ENCODE measurements at places on chromosomes 16 and 17. TPM values are rescaled to one million over a fixed set of nuclear protein-coding genes. Genes with fewer than 3 reads are reported as not detected.

Gene MT4
- polyA plus RNA-seq = not detected

Gene CLEC19A
- not detected for polyA plus RNA-seq

Gene EVPL
- 0.02 TPM for polyA plus RNA-seq

Gene JPH3
- polyA plus RNA-seq = 1.4 TPM

Gene TCAP
- 13.4 TPM for polyA plus RNA-seq

Gene FSCN2
- 0.51 TPM for polyA plus RNA-seq

Gene FOXF1
- polyA plus RNA-seq = 0.07 TPM

Gene NACA2
- not detected for polyA plus RNA-seq

Gene TBC1D3K
- 0.24 TPM for polyA plus RNA-seq

Gene MRM3
- 12.9 TPM for polyA plus RNA-seq

DNA sequence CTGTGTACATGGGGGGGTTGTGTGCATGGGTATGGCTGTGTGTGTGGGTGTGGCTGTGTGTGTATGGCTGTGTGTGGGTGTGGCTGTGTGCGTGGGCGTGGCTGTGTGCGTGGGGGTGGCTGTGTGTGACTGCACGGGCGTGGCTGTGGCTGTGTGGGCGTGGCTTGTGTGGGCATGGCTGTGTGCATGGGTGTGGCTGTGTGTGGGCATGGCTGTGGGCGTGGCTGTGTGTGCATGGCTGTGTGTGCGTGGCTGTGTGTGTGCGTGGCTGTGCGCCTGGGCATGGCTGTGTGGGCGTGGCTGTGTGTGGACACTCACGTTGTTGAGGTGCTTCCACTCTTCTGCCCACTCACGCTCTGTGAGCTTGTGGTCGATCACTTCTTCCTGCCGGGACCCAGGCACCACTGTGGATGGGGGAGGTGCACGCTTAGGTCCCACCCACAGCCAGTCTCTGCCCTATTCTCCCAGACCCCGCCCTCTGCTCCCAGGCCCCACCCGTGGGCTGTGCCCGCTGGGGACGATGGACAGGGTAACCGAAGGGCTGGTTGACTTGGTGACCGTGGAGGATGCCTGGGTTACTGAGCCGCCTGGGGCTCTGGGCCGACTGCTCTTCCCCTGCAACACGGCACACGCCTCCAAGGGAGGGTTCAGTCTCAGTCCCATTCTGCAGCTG is 16.0 kb upstream of the PABPN1L start:
- DNase-seq = no peak

DNA sequence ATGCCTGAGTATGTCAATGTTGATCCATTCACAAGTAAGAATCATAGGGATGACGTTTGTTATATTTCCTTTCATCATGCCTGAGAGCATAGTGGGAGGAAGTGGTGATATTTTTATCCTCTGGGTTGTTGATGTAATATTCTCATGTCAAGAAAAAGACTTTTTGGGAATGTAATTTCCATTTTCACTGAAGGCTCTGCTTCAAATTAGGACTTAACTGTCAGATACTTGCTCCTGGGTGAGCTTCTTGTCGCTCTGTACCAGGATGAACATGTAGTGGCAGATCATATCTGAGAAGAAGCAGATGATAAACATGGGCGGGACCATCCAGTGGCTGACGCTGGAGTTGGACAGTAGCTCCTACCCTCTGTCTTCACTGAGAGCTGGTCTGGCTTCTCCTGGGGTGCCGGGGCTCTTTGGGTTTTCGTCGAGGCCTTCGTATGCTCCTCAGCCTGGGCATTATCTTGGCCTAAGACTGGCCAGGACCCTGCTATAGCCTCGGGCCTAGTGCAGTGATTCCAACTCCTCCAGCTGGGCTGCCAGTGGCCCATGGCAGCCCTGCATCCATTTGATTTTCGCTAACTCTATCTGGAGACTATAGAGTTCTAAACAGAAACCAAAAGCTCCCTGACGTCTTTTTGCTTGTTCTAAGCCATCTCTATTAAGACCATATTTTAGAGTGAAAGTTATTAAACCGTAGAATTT is 19.7 kb downstream of the CYB5B start:
- no peak for DNase-seq

- no peak for DNase-seq
These were observed 9.3 kb upstream of the VPS4A start for GRCh38 chr16:69301861-69302260.

GRCh38 chr17:78485290-78486168 is 91.7 kb downstream of the DNAH17 start:
- no peak for DNase-seq

GRCh38 chr17:51322390-51323029 is 62.2 kb downstream of the UTP18 start:
- DNase-seq = no peak

- no peak for DNase-seq
These were observed 30.5 kb upstream of the NXPH3 start for GRCh38 chr17:49545007-49545660.

- no peak for DNase-seq
These were observed 3.9 kb downstream of the RAPGEFL1 start for GRCh38 chr17:40181205-40181604.

DNA sequence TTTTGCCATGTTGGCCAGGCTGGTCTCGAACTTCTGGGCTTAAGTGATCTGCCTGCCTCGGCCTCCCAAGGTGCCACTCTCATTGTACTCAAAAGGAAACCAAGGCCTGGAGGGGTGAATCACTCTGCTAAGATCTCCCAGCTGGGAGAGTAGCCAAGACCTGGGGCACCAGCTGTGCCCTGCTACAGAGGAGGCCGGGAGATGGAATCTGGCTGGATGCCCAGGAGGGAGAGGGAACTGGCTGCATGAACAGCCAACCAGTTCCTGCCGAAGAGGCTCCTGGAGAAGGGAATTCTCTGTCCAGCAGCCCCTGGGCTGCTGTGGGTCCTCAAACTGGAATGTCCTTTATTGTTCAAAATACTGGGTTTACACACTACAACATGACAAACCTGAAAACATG is 238.7 kb upstream of the CIBAR2 start:
- peak; percentile 100 for DNase-seq

DNA sequence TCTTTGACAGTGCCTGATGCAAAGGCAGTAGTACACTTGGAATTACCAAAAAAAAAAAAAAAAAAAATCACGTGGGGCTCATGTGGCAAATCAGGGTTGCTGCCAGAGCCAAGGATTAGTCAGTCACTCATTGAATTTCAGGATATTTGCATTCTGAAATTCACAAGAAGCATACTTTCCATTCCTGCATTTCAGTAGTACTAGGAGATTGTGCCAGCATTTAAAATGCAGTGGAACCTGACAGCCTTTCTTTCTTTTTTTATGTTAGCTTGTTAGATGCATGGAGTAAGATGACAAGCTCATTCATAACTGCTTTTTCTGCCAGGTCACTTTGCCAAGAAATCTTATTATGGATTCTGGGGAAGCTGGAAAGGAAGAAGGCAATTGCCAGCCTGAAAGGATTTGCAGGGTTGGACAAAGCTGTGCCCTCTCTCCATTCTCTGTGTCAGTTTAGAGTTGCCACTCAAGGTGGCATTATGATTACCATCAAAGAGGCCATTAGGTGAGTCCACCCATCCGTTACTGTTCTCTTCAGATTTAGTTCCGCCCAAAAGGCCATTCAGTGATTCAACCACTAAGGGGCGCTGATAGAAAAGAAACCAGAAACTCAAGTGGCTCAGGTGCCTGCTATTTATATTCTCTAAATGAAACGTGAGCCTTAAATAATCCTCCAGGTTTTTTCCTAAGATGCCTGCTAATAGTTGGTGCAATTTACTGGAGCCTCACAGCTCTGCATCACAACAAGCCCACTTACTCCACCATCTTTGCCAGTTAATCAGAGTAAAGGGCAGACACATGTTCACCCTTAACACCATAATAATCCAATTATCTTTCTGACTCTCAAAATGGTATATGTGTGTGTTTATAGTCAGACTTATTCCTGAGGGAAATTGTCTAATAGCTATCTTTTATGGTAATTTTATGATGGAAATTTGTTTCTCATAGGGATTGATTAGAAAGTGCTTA is 59.0 kb downstream of the TANGO6 start:
- DNase-seq = peak; percentile 40

DNA sequence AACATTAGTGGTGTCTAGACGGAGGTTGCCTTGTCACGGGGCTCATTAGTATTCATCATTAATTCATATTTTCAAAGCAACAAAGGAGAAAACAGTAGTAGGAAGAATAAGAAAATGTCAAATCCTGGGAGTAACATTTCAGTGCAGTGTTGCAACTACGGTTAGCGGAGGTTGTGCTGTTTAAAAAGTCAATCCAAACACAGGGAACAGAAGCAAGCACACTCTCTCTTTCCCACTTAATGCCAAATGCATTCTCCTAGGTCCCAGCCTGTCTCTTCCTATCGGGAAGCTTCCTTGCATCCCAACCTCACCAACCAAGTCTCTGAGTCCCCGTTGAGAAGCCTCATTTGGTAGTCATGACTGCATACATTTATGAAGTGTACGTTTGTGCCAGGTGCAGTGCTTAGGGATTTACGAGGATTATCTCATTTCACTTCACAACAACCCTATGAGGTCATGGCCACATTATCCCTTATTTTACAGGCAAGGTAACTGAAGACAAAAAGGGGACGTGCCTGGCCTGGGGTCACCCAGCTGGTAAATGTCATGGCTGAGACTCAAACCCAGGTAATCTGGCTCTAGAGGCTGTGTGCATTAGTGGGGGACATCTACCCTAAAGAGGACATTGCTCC is 283.6 kb upstream of the SALL1 start:
- no peak for DNase-seq

DNA sequence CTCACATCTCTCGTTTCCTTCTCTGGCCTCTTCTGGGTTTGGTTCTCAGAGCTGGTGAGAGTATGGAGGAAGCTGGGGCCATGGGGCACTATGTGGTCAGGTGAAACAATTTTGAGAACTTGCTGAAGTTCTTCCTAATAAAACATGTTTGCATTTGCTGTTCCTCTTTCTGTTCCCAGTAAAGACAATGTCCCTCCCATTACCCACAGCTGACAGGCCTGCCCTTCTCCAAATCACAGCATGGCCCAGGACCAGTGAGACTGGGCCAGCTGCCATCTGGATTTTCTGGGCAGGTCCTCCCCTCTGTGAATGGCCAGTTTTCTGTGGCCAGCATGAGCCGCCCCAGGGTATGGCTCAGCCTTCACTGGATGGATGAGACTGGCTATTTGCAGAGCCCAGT is at the start of gene CD300H:
Gene CD300H (minus strand): TSS at position 113 of the 400 bp plus-strand sequence.
- no peak for DNase-seq

DNA sequence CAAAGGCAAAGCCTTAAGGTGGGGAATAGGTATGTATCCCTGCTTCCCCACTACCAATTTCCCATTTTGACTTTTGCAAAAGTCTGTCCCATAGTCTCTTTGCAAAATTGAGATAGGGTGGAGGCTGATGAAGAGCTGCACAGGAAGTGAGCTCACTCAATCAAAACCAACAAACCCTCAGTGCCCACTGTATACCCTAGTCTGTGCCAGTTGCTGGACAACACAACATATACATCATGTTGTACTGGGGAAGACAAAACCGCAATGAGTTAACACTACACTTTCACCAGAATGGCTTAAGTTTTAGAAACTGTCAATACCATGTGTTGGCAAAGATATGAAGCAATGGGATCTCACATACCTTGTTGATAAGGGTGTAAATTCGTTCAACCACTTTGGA is 40.4 kb upstream of the AXIN2 start:
- DNase-seq = no peak

- DNase-seq = peak; percentile 38
These were observed 637 bp downstream of the PLCG2 start for GRCh38 chr16:81779536-81780320.

- peak; percentile 94 for DNase-seq
These were observed 8.0 kb downstream of the TAX1BP3 start for GRCh38 chr17:3660311-3660891.

DNA sequence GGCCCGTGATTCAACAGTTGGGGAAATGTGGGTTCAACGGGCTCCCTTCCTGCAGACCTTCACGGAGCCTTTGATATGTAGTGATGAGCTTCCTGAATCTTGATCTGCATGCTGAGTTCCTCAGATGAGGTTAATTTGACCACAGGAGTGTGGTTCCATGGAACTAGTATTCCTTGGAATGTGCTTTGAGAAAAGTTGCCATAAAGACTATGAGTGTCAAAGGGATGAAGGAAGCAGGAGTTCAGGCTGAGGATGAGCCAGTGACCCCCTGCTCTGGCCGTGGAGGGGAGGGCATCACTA is 229.2 kb downstream of the MSI2 start:
- DNase-seq = no peak

GRCh38 chr16:70429888-70430666 is 8.8 kb downstream of the ST3GAL2 start:
- no peak for DNase-seq

- no peak for DNase-seq
These were observed 10.2 kb downstream of the MYO19 start for GRCh38 chr17:36524428-36524876.

DNA sequence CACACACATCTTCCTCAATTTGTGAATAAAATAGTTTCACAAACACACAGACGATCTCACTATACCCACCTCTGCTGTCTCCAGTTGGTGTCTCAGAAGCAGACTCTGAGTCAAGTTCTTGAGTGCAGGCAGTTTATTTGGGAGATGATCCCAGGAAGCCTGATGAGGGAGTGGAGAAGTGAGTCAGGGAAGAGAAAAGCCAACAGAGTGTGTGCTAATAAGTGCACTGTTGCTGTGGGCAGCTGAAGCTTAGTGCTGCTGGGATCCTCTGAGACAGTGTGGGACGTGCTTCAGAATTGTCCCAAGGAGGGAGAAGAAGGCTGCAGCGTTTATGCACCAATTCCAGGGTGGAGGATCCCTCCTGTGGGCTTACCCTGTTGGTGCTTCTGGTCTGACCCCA is 423.2 kb upstream of the C16orf82 start:
- DNase-seq = no peak

- DNase-seq = no peak
These were observed 25.2 kb upstream of the PHB1 start for GRCh38 chr17:49439673-49440571.

DNA sequence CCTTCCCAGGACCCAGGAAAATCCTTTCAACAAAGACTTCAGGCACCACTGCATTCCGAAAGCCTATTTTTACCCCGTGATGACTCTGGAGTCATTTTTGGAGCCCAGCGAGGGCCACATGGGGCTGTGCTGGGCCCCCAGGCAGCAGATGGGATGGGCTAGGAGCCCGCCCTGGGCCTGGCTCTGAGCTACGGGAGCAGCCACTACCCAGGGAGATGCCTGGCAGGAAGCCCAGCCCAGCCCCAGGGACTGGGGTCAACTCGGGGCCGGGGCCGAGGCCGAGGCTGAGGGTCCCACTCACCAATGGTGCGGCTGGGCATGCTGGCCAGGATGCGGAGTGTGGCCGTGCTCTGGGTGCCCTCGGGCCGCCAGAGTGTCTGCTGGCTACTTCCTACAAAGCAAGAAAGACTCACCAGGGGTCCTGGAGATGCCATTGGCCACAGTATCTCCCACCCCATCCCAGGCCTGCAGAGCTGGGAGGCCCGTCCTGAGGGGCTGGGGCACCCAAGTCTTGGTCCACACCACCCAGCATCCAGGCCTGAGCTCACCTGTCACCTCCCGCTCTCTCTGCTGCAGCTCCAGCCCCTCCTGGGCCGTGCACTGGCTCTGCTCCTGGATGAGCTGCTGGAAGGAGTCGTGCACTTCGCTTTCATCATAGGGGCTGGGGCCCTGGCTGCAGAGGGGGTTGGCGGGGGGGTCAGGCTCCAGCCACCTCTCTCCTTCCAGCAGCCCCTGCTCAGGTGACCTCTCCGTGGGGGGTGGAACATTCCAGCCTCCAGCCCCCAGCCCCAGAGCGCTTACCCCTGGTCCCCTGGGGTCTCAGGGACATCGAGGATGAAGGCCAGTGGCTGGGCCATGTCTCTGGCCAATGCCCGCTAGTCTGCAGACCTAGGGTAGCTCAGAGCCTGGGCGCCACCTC is 2.3 kb downstream of the TMC6 start:
- no peak for DNase-seq

Data from adrenal gland (tissue), 19 donors.